ENCODE measurements at places on chromosomes 3 and 15.

DNA sequence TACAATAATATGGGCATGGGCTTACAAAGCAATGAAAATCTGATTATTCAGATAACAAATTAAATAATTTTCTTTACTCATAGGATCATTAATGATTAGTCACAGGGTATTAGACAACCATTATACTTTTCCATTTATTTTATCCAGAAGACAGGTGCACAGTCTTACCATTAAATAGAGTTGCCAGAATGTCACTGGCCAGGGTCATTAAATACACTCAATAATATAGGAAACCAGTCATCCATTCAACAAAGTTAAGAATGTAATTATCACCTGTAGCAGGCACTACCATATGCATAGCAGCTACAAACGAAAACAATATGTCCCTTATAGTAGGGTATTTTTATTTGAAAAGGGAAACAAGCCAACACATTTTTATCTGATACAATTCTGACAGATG, 16.1 kb downstream of the ROBO1 start:
- DNase-seq = no peak

DNA sequence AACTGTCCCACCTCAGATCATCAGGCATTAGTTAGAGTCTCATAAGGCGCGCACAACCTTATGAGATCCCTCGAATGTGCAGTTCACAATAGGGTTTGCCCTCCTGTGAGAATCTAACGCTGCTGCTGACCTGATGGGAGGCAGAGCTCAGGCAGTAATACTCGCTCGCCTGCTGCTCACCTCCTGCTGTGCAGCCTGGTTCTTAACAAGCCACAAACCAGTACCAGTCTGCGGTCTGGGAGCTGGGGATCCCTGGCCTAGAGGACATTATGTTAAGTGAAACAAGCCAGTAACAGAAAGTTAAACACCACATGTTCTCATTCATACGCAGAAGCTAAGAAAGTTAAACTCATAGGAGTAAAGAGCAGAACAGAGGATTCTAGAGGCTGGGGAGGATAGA, 47.0 kb downstream of the MAP3K13 start:
- no peak for DNase-seq

DNA sequence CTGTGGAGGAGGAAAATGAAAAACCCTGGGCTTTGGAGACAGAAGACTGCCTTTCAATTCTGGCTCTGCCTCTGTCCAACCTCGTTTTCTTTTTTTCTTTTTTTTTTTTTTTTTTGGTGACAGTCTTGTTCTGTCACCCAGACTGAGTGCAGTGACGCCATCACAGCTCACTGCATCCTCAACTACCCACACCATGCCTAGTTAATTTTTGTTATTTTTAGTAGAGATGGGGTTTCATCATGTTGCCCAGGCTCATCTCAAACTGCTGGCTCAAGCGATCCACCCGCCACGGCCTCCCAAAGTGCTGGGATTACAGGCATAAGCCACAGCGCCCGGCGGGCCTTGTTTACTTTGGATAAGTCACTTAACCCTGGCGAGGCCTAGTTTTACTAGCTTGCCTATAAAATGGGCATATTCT, 66.3 kb upstream of the SLC25A26 start:
- no peak for DNase-seq

DNA sequence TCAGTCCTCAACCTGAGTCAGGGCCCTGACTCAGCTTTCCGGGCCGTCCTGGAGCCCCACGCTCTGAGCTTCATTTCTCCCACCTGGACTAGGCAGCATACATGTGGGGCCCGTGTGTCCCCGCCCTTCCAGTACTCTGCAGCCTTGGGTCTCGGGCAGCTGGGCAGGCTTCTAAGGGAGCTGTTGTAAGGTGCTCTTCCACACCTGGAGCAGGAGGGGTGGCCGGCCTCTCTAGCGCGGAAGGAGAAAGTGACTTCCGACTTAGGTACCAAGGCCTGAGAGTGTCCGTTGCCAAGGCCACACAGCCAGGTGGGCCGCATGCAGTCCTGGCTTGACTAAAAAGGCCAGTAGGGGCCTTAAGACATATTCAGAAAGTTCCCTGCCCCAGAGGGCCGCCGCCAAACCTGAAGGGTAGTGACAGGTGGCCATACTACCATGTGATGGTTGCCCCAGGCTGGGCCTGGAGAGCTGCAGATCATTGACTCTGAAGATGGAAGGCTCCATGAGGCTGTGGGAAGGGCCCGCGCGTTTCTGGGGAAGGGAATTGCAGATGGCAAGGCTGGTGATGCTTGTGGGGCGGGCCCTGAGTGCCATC, 9.4 kb upstream of the SEMA3B start:
- DNase-seq = no peak

GRCh38 chr15:48798319-48798718, 12.6 kb downstream of the CEP152 start:
- no peak for DNase-seq

DNA sequence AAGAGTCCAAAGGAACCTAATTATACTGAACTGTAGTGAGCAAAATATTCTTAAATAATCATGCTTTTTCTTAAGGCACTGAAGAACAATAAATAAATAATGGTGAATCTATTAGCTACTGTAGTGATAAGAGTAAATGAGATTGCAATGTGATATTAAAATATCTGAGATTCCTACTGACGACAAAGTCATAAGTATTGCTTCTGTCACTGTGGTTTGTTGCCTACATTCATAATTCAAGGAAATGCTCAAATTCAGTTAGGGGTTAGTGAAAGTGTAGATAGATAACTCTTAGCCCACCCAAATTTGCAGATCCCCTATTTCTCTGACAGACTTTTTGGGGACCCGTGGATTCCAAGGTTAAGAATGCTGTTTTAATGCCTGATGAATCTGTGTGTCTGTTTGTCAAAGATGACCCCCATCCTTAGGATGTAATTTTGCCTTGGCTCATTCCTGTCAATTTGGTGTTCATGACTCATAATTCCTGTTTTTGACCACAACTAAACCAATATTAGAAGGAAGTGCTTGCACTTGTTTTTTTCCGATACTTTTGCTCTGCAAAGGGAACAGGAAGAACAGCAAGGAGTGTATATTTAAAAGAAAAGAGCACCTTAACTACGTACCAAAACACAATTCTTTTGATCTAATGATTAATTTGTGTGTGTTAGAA, 86.7 kb downstream of the MAGI1 start:
- no peak for DNase-seq

DNA sequence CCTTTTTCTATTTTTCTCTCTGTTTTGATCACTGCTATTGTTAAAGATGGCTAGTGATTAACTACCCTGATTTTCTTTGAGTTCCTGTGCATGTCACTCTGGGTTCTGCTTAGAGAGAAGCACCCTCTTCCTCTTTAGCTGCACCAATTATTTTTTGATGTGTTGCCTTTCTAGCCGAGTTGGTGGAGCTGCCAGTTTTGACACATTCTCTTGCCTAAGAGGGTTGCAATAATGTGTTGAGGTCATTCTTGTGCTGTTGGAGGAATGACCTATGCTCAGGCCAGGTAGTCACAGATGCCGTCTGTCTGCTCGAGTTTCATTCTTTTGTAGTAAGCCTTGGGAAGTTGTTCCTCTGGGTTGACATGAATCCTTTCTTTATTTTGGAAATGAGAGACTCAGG, 84.6 kb upstream of the DPH6 start:
- no peak for DNase-seq

DNA sequence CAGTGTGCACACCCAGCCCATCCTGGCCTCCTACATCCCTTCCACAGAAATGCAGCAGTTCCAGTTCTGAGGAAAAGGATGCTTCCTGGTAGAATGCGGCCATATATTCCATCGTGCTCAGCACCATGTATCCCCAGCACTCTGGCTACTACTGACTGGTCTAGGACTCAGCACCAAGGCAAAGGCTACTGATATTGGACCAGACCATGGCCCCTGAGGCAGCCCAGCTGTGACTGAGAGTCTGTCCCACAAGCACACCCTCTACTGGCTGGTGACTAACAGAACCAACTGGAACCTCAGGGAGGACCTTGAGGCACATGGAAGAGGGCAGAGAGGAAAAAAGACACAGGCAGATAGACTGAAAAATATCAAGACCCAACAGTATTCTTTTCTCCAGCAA, 30.0 kb downstream of the TARS3 start:
- DNase-seq = no peak
